ENCODE measurements at places on chromosomes 6 and 20.

- H3K4me3 ChIP-seq, result no peak overlapping the region
- peak; percentile 98 for DNase-seq
- no peaks in the 10 kb centered on the region for H3K27me3 ChIP-seq
These were observed 72.4 kb upstream of the BACH2 start for GRCh38 chr6:90369024-90369519.

DNA sequence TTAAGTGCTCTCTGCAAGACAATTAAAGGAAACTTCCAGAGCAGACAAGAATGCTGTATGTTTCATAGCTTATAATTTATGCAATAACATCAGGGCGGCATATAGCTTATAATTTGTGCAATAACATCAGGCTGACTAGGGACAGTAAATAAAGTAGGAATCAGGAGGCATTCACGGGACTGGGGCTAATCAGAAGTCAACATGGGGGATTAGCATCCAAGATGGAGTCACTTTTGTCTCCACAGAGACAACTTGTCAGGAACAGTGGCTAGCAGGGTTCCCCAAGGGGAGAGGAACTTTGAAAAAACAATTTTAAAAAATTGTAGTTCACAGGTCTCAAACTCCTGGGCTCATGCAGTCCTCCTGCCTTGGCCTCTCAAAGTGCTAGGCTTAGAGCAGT, 3.3 kb upstream of the ZNF341 start:
- no peaks in the 10 kb centered on the region for H3K36me3 ChIP-seq
- no peak overlapping the region for H3K27ac ChIP-seq
- no peak overlapping the region for H3K4me3 ChIP-seq
- H3K27me3 ChIP-seq, result no peaks in the 10 kb centered on the region

GRCh38 chr6:36201612-36202011, 5.1 kb downstream of the BRPF3 start:
- H3K27ac ChIP-seq, result no peak overlapping the region
- DNase-seq, result no peak
- H3K27me3 ChIP-seq, result no peaks in the 10 kb centered on the region

- no peaks in the 10 kb centered on the region for H3K27me3 ChIP-seq
- H3K4me3 ChIP-seq, result no peak overlapping the region
- DNase-seq, result no peak
These were observed 134.4 kb upstream of the HMGCLL1 start for GRCh38 chr6:55713436-55713835.

GRCh38 chr6:39932386-39932910, 1.8 kb downstream of the MOCS1 start:
- no peak for DNase-seq
- no peak overlapping the region for H3K4me3 ChIP-seq
- no peaks in the 10 kb centered on the region for H3K27me3 ChIP-seq
- H3K27ac ChIP-seq, result peak overlapping the region; percentile 23
- no peaks in the 10 kb centered on the region for H3K36me3 ChIP-seq
- H3K4me1 ChIP-seq, result peaks cover 39% of the 10 kb centered on the region

- DNase-seq, result no peak
- H3K36me3 ChIP-seq, result no peaks in the 10 kb centered on the region
- H3K4me3 ChIP-seq, result no peak overlapping the region
- no peaks in the 10 kb centered on the region for H3K27me3 ChIP-seq
- H3K4me1 ChIP-seq, result no peaks in the 10 kb centered on the region
These were observed 23.3 kb upstream of the ARFGEF2 start for GRCh38 chr20:48898210-48898609.

DNA sequence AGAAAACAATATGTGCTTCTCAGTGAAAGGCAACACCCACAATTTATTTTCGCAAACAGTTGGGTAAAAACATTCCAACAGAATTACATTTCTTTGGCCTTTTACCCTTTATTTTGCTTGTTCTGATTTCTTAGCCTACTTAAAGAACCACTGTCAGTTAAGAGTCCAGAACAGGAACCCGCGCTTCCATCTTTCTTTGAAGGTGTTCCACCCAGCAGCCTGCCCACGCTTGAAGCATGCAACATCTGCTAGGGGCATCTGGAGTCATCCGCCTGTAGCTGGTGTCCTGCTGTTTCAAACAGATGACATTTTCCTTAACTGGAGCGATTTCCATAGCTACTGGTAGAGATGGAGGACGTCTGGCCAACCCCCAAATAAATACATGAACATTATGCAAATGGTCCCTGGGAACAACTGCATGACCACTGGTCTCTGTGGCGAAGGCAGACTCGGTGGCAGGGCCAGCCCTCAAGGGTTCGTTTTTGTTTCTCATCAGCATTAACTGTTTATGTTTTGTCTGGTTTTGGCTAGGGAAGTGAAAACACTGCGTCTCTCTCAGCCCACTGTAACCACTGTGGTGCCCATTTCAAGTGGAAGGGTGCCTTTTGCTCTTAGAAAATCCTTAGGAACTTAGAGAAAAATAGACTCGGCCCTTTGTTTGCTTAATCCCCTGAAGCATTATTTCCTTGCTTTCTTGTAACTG, 51.6 kb downstream of the LAMA4 start:
- H3K4me1 ChIP-seq, result peaks cover 22% of the 10 kb centered on the region
- no peak overlapping the region for H3K4me3 ChIP-seq
- no peak for DNase-seq
- no peaks in the 10 kb centered on the region for H3K27me3 ChIP-seq

- H3K27ac ChIP-seq, result no peak overlapping the region
- H3K36me3 ChIP-seq, result no peaks in the 10 kb centered on the region
- DNase-seq, result no peak
- no peaks in the 10 kb centered on the region for H3K27me3 ChIP-seq
- H3K4me1 ChIP-seq, result peaks cover 23% of the 10 kb centered on the region
These were observed 48.4 kb downstream of the PREX1 start for GRCh38 chr20:48779435-48779834.

DNA sequence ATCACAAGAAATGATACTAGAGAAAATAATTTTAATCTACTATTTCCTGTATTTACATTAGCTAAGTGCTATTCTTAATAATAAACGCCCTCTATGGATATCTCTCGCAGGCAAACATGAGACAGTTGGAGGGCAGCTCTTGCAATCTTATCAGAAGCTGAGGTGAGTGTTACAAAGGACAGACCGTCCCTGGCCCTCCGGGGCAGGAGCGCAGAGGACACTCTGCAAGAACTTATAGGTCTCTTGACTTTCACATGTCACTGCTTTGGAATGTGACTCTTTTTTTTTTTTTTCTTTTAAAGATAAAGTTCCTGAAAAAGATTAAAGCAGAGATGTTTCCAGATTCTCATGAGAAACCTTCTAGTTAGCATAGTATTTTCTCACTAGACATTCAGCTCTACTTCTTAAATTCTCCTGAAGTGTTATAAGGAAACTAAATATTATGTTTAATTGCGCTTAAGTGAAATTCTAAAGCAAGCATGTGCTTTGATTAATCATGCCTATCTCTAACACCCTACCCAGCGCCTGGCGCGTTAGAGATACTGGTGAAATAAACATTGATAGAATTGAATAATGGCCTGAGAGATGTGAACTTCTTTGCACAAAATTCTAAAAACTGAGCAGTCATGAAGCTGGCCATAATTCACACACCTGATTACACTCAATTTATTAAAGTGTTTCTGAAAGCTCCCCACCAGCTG, 57.4 kb downstream of the SYTL3 start:
- H3K27ac ChIP-seq, result peak overlapping the region; percentile 42
- H3K36me3 ChIP-seq, result no peaks in the 10 kb centered on the region
- peaks cover 47% of the 10 kb centered on the region for H3K4me1 ChIP-seq
- no peaks in the 10 kb centered on the region for H3K27me3 ChIP-seq
- no peak for DNase-seq

- H3K27ac ChIP-seq, result no peak overlapping the region
- H3K4me1 ChIP-seq, result no peaks in the 10 kb centered on the region
- no peaks in the 10 kb centered on the region for H3K36me3 ChIP-seq
These were observed 22.2 kb upstream of the TXLNB start for GRCh38 chr6:139313784-139314545.

DNA sequence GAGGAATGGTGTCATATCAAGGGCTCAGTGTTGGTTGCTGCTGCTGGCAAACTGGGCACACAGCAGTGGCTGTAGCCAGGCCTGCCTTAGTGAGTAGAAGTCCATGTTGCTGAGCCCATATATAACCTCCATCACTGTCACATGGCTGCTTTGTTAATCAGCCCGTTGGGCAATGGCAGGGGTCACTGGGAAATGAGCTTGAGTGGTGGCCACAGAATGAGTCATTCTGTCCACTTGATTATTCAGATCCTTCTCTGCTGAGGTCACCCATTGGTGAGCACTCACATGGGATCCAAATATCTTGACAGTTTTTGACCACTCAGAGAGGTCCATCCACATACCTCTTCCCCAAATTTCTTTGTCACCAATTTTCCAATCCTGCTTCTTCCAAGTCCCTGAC, 898.9 kb upstream of the EYS start:
- H3K27ac ChIP-seq, result no peak overlapping the region
- no peaks in the 10 kb centered on the region for H3K36me3 ChIP-seq
- no peak overlapping the region for H3K4me3 ChIP-seq

DNA sequence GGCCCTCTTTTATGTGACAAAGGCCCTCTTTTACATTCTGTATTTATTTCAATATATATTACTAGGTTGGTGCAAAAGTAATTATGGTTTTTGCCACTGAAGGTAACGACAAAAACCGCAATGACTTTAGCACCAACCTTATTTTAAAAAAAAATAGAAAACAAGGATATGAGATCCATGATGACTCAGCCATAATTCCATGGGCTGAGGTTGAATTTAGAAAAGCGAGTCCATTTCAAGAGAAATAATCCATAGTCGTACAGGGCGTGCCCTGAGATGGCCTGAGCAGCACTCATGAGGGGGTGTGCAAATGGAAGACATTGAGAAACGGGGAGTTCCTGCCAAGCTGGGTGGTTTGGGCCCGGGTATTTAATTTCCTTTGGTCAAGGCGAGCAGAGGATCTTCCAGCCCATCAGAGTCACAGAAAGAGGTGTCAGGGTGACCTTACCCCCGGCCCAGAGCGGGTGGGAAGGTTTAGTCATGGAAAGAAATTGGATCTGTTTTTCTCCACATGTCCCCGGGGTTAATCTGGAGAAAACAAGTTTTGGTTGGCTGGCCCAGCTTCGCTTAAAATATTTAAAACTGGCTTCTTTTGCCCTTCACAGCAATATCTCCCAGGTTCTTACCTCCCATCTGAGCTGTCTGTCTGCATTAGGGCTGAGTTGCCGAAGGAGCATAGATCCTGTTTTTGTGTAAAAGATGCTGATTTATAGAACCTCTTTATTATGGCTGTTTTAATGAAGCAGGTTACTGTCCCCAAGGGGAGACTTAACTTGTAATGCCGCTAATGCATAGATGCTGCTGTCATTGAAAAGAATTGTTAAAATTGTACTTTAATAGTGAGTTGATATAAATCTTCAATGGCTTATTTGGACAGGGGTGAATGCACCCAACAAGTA, 255.6 kb downstream of the PREX1 start:
- peaks cover 18% of the 10 kb centered on the region for H3K4me1 ChIP-seq
- H3K36me3 ChIP-seq, result no peaks in the 10 kb centered on the region
- no peak for DNase-seq
- no peaks in the 10 kb centered on the region for H3K27me3 ChIP-seq

DNA sequence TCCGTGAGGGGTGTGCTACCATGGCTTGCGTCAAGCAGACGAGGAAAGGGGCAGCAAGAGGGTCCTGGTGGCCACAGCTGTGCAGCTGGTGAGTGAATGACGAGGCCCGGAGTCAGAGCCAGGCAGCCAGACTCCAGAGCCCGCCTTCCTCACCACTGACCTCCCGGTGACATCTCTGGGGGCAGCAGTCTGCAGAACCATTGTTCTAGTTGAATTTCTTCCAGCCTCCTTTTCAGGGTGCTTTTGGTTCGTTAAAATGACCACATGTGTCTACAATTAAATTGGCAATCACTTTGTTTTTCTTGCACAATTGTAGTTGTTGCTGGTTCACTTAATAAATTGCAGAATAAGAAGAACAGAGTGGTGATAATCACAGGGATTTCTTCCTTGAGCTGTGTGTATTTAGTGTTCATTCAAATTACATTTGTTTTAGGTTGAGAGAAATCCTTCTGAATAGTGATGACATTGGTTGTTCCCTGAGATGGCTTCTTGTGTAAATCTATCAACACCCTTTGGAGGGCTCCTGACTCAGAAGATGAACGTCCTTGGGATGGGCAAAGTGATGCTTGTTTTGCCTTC, 96.4 kb downstream of the TULP4 start:
- DNase-seq, result no peak
- H3K27ac ChIP-seq, result peak overlapping the region; percentile 16
- H3K4me1 ChIP-seq, result peaks cover 24% of the 10 kb centered on the region
- peaks cover 6% of the 10 kb centered on the region for H3K36me3 ChIP-seq

- no peak overlapping the region for H3K4me3 ChIP-seq
- no peaks in the 10 kb centered on the region for H3K27me3 ChIP-seq
- no peaks in the 10 kb centered on the region for H3K36me3 ChIP-seq
- H3K27ac ChIP-seq, result peak overlapping the region; percentile 48
These were observed 62.0 kb upstream of the CD93 start for GRCh38 chr20:23147964-23148730.

DNA sequence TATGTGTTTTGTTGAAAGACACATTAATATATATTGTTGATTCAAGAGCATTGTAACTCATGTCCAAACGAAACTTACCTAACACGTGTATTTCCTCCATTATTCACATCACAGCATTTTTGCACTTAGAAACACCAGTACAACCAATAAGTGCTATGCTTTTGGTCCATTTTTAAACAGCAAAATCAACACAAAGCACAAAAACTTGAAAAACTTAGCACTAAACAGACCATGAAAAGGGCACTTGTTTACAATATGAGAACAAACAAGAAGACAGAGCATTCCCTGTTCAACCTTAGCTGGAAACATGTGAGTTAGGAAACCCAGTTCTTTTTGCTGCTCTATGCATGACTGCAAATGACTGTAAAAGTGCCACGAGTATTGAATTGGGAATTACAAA, 9.6 kb downstream of the GLYATL3 start:
- H3K4me1 ChIP-seq, result no peaks in the 10 kb centered on the region
- no peak overlapping the region for H3K27ac ChIP-seq
- no peaks in the 10 kb centered on the region for H3K27me3 ChIP-seq

- H3K27ac ChIP-seq, result no peak overlapping the region
- H3K4me3 ChIP-seq, result no peak overlapping the region
- H3K27me3 ChIP-seq, result no peaks in the 10 kb centered on the region
- no peaks in the 10 kb centered on the region for H3K36me3 ChIP-seq
These were observed 649.4 kb downstream of the HDGFL1 start for GRCh38 chr6:23218751-23219150.

GRCh38 chr20:38798266-38798665, 7.2 kb upstream of the PPP1R16B start:
- no peaks in the 10 kb centered on the region for H3K27me3 ChIP-seq
- DNase-seq, result no peak
- no peak overlapping the region for H3K27ac ChIP-seq
- H3K36me3 ChIP-seq, result no peaks in the 10 kb centered on the region

DNA sequence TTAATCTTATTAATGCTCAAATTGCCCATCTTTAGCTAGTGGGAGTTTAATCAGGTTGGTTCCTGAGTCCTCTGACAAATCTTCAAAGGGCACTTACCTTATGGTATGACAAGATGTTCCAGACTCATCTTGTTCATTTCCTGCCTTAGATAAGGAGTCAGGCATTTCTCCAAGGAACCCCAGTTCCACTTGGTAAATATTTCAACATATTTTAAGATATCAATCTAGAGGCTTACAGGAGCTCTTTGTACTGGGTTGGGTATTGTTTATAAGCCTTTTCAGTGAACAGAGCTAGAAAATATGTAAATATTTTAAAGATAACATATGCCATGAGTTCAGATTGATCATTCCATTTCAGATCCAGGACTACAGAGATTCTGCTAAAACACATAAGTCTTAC, 159.8 kb downstream of the RCAN2 start:
- no peaks in the 10 kb centered on the region for H3K4me1 ChIP-seq
- no peaks in the 10 kb centered on the region for H3K27me3 ChIP-seq
- DNase-seq, result no peak
- no peaks in the 10 kb centered on the region for H3K36me3 ChIP-seq
- H3K27ac ChIP-seq, result no peak overlapping the region

GRCh38 chr20:4898282-4899244, 102.7 kb downstream of the SLC23A2 start:
- peaks cover 6% of the 10 kb centered on the region for H3K36me3 ChIP-seq
- H3K27ac ChIP-seq, result peak overlapping the region; percentile 2
- no peak for DNase-seq
- H3K4me1 ChIP-seq, result peaks cover 31% of the 10 kb centered on the region
- H3K27me3 ChIP-seq, result no peaks in the 10 kb centered on the region
